ENCODE measurements at places on chromosomes 5 and 9.

- DNase-seq = no peak
Measured at GRCh38 chr9:4155221-4156026, 144.4 kb downstream of the GLIS3 start.

DNA sequence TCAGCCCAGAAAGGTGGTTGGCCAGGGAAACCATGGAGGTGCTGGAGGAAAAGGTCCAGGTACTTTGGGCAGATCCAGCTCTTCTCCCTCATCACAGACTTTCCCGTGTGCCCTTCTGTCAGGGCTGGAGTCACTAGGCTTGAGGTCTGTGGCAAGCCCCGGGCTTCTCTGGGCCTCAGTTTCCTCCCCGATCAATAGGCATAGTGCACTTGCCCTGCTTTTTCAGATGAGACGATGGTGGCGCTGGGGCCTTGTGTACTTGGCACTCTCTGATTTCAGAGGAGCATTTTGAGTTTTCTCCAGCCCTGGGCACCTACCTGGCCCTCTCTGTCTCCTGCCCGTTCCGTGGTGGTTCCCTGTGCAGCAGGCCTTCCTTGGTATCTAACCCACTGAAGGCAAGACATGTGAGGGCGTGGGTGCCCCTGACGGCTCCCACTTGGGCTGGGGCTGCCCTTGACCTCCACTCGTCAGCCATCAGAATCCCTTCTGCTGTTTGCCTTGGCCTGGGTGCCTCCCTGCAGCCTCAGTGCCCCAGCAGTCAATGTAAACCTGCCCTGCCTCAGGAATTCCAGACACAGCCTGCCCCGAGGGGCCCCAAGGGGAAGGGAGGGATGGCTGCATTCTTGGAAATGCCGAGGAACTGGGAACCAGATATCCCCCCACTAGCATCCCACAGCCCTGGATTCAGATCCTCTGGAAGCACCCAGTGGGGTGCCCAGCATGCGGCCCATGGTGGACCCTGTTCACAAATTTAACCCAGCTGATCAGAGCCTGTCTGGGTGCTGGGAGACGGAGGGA lies 66.3 kb upstream of the COL5A1 start:
- DNase-seq = no peak

DNA sequence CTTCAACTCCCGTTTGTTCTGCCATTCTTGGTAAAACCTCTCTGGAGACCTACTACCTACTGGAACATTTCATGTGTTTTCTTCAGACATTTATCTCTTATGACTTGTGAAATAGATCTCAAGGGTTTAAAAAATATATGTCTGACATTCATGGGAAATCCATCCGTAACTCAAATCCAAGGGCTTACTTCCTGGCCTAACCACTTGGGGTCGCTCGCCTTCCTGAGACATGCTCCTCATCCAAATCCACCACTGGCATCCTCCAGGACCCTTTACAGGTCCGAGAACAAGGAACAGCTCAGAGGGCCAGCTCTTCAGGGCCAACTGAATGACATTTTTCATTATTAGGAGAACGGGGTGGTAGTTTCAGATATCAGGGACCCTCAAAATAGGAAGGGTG lies 235.1 kb upstream of the TUT7 start:
- DNase-seq = no peak

- DNase-seq = no peak
Measured at GRCh38 chr9:28464481-28465216, 891.4 kb upstream of the C9orf72 start.

DNA sequence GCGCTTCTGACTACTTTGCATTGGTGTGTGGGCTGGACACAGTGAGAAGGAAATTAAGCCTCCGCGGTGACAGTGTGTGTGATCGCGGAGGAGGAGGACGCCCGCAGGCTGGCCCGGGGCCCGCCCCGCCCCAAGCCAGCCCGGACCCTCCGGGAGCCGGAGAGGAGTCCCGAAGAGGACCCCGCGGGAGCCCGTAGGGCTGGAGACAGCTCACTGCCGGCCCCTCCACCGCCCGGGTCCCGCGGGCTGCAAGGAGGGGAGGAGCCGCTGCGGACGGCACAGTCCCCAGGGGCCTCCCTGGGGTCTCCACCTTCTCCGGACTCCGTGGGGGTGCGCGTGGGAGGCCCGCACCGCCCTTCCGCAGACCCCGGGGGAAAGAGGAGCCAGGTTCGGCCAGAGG lies 146.4 kb upstream of the ERCC6L2 start:
- DNase-seq = no peak

DNA sequence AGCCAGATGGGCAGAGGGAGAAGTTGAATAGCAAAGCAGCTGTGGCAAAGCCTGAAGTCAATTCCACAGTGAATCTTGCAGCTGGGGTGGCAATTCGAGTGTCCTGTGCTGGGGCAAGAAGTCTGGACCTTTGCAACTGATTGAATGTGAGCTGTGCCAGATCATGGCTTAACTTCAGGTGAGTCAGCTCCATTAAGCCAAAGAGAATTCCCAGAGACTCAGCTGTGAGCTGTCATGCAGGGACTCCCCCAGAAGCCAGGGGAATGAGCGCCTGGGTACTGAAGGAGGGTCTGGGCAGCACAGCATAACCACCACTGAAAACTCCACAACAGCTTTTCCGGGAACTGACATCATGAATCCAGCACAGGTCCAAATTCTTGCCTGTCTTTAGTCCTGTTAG lies 153.5 kb upstream of the TRPC7 start:
- DNase-seq = no peak

All from HTR-8/SVneo (cell line).